ENCODE measurements at places on chromosomes 16 and 17.

- DNase-seq: no peak
These were observed 9.3 kb downstream of the SSTR2 start for GRCh38 chr17:73174126-73174525.

DNA sequence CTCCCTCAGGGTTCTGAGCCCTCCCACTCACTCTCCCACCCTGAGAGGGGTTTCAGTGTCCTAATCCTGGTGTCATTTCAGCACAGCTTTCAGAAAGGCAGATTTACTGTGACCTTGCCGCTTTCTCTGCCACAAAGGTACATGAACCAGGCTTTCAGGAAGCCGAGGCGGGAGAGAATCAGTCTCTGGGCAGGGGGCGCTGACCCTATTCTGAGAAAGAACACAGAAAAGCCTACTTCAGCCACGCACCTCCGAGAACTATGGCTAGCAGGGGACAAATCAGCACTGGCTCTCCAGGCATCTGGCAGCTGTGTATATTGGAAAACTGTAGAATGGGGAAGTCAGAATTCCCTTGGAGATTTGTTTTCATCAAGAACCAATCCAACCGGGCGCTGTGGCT, 57.7 kb upstream of the BCAR1 start:
- DNase-seq: no peak

DNA sequence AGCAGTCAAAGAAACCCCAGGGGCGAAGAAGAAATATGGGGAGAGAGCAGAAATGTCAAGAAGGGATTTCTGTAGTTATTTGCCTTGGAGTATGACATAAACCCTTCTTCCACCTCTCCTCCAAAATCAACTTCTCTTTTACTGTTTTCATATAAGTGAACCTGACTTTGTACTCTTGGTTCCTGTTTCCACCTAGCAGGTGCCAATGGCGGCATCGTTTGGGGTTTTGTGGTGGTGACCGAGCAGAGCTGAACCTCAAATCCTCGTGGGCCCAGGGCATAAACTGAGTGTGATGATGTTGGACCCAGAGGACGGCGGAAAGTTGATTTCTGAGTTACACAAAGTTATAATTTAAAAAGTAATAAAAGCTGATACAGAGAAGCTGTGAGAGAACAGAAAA, 39.6 kb upstream of the PSMD7 start:
- no peak for DNase-seq

GRCh38 chr17:10745231-10745630, 15.4 kb upstream of the TMEM220 start:
- no peak for DNase-seq

- no peak for DNase-seq
These were observed 175.2 kb upstream of the CHMP6 start for GRCh38 chr17:80816241-80817103.

DNA sequence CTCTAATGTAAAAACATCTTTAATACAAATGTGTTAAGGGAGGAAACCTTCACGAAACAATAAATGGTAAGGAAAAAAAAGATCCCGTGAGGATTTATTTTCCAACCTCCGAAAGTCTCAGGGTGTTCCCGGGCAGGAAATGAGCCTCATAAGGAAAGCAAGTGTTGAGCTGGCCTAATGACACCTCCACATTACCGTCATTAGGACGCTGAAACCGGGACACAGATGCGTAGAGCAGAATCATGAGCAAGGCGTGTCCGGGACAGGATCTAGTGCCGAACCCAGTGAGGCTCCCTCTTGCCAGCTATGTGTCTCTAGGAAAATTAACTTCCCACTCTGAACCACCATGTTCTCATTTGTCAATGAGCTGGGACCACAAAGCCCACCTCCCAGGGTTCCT, 22.7 kb upstream of the CYTH1 start:
- DNase-seq: no peak

DNA sequence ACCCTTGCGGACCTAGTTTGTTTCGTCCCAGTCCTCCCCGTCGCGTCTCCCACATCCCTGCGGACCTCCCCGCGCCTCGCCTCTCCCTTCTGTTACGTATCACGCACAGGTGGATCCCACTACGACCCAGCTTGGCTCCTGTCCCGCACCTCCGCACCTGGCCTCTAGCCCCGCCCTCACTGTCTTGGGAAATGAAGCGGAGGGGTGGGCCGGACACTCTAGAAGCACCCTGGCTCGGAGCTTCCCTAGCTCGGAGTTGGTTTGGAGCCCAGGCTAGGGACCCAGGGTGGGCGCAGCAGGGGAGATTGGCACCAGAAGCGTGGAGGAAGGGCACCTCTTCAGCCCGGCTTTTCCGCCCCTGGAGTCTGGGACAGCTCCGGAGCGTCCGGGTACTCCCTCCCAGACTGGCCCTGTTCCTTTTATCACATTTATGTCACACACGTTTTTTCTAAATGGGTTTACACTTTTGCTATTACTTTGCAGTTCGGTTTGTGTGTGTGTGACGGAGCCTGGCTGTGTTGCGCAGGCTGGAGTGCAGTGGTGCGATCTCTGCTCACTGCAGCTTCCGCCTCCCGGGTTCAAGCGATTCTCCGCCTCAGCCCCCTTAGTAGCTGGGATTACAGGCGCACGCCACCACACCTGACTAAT, 1.4 kb upstream of the CEMP1 start:
- peak; percentile 44 for DNase-seq

Data from stimulated activated CD4-positive, alpha-beta T cell treated with anti-CD3 and anti-CD28 coated beads, Interleukin-4, amount 100 ng/mL, for 4 hours (primary cell).